ENCODE measurements at places on chromosomes 12 and 14.

- DNase-seq, result no peak
Measured at GRCh38 chr14:93712838-93713724, 75.2 kb downstream of the PRIMA1 start.

GRCh38 chr12:46814143-46814542, 11.7 kb downstream of the SLC38A4 start:
- no peak for DNase-seq

- no peak for DNase-seq
Measured at GRCh38 chr14:52473557-52473956, 78.7 kb downstream of the TXNDC16 start.

GRCh38 chr14:64736271-64737169, 32.3 kb downstream of the PLEKHG3 start:
- no peak for DNase-seq

DNA sequence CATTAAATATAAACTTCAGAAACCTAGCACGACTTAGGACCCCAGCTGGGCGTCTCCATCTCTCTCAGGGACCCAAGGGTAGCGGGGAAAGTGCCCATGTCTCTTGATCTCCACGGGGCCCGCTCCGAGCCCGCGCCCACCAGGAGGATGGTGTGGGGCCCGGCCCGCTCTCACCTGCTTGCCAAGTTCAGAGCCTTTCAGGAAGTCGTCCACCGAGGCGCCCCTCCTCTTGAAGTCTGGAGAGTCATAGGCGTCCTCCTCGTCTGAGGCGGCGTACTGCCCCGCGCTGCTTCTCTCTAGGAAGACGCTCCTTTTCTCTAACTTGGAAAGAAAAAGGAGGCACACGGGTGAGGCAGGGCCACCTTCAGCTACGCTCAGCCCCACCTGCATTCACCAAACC, 96.9 kb downstream of the PIWIL1 start:
- DNase-seq, result no peak

DNA sequence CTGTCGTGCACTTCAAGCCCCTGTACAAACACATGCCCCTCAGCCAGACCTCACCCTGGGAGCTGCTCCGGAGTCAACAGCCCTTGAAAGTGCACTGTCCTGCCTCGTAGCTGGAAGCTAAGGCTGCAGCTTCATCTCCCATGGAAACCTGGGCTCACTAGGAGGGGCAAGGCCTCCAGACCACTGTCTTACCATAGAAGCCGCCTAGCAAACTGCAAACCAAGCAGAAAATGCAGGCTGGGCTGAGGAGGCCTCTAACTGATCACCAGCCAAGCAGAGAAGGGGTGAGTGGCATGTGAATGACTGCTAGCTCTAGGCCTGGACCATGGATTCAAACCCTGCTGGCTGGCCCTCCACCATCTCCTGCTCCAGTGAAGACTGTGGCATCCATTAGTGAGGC, 340.2 kb downstream of the CACNA1C start:
- no peak for DNase-seq

DNA sequence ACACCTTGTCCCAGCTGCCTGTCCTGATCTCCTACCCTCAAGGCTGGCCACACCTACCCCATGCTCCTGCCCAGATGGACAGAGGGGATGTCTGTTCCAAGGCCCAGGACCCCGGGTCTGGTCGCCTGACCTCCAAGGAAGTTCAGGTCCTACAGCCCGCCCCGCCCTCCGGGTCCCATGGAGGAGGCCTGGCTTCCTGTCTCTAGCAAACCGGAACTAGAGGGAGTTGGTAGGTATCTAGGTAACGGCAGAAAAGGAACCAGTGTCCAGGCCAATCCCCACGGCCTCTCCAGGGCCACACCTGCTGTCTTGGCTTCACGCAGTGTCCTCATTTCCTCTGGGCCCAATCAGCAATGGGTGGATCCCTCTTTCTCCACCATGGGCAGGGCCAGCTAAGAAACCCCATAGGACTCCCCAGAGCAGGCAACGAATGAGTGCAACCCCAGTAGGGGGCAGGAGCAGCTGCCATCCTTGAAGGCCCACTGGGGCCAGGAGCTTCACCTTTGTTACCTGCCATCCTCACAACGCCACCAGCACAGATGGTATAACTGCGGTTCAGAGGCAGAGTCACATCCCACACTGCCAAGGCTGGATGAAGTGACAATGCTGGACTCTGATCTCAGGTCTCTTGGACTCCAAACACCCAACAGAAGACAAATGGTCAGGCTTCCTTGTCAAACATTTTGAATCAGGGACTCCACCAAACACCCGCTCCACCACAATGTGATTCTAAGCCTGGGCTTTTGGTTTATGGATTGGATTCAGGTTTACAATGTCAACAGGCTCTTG, 25.1 kb upstream of the RPLP0 start:
- DNase-seq, result no peak
